Left renal cortex interstitium (tissue), 4 donors: ENCODE measurements at places on chromosomes 12 and 14. TPM values are rescaled to one million over a fixed set of nuclear protein-coding genes. Genes with fewer than 3 reads are reported as not detected.

GRCh38 chr12:114241973-114242434 lies 163.9 kb downstream of the TBX5 start:
- DNase-seq: no peak

The TAS2R9 gene
- not detected for polyA plus RNA-seq

DNA sequence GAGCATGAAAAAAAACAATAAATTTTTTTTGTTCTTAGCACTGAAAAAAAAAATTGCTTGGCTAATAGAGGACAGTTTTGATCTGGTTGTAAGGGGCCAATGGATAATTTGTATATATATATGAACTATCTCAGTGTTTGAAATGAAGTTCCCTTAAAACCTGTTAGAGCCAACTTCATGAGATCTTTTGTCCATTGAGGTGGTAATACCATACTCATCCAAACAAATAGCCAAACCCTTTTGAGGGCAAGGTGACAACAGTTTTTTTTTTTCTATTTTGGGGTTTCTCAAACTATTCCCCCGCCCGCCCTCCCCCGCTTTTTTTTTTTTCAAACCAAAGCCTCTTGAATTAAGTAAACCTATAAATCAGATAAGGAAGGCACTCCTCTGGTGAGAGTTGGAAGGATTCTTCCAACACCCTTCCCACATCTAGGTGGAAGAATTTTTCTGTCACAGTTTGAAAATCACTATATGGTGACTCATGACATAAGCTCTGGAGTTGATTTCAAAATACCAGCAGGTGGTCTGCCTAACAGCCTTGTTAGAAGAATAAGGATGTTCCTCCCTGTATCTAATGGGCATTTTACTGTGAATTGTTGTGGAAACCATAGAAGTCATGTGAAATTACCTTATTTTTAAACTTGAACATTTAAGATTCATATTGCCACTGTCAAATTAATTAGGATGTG lies 10.2 kb downstream of the ARHGAP5 start:
- DNase-seq: no peak

- no peak for DNase-seq
These were observed 17.1 kb upstream of the SP7 start for GRCh38 chr12:53353257-53353655.

The KRT78 gene
- polyA plus RNA-seq: not detected

GRCh38 chr14:101665478-101666078 lies 95.9 kb upstream of the PPP2R5C start:
- DNase-seq: peak; percentile 4
